ENCODE measurements at places on chromosomes 4 and X.

DNA sequence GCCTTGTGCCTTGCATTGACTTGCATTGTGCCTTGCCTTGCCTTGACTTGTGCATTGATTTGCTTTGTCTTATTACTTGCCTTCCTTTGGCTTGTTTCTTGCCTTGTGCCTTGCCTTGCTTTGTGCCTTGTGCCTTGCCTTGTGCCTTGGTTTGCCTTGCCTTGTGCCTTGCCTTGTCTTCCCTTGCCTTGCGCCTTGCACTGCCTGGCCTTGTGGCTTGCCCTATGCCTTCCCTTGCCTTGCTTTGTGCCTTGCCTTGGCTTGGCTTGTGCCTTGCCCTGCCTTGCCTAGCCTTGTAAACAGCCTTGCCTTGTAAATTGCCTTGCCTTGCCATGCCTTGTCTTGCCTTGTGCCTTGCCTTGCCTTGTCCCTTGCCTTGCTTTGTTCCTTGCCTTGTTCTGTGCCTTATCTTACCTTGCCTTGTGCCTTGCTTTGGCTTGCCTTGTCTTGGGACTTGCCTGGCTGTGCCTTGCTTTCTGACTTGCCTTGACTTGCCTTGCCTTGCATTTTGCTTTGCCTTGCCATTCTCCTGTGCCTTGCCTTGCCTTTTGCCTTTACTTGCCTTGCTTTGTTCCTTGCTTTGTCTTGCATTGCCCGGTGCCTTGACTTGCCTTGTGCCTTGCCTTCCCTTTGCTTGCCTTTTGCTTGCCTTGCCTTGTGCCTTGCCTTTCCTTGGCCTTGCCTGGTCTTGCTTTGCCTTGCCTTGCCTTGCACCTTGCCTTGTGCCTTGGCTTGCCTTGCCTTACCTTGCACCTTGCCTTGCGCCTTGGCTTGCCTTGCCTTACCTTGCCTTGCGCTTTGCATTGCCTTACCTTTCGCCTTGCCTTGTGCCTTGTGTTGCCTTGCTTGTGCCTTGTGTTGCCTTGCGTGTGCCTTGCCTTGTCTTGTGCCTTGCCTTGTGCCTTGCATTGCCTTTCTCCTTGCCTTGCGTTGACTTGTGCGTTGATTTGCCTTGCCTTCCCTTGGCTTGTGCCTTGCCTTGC lies 97.5 kb downstream of the TAB3 start:
- no peak for DNase-seq

- peak; percentile 39 for DNase-seq
Observed at GRCh38 chrX:57929373-57929772, 19.1 kb upstream of the ZXDA start.

- DNase-seq = no peak
Observed at GRCh38 chr4:104411502-104411901, 83.2 kb downstream of the CXXC4 start.

DNA sequence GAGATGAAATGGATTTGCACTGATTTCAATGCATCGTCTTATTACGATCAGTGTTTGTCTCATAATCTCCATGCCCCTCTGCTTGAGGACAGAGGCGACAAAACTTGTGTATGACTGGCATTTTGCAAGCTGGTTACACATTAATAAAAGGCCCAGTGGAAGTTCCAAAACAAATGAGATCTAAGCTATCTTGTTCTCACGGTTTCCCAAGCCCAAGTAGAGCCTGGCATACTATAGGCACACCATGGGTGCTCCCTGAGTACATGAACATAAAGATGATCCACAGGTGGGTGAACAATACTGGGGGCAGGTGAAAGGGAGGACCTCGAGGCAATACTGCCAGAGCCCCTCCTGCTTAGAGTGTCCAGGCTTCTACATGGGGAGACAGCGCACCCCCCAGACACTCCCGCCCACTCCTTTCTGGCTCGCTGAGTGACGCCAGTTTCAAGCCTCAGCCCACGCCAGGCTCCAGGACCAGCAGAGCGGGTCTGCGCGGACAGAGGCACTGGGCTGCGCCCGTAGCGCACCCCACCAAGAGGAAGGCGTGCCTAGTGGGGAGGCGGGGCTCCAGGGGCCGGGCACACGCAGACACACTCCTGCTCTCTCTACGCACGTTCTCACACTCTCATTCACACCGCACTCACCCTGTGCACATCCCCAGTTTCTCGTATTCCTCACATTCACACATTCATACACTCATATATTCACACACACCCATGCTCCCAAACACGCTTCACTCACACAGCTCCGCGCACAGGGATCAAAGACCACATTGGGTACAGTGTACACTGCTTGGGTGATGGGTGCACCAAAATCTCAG lies 8.9 kb upstream of the GSX2 start:
- no peak for DNase-seq

GRCh38 chr4:1009542-1010394 lies 1.7 kb upstream of the FGFRL1 start:
- DNase-seq = peak; percentile 68

DNA sequence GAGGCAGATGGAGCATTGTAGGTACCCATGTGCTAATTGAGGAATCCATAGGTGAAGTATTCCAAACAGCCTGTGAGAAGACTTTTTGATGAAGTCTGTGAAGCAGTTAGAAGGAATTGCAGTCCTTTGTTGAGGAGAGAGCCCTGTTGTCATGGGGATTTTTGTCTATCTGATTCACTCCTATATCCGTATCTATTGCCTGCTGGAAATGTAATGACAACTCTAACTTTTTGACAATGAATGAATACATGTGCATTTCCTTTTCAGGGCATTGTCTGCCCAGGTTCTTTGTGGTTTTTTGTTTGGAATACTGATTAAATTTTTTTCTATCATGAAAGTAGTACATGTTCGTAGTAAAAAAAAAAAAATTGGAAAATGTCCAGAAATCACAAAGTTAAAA lies 31.1 kb downstream of the STK32B start:
- peak; percentile 37 for DNase-seq

GRCh38 chr4:6221851-6222760 lies 21.8 kb upstream of the JAKMIP1 start:
- no peak for DNase-seq

- DNase-seq = peak; percentile 67
Observed at GRCh38 chrX:40148385-40149285, 50.9 kb upstream of the BCOR start.

DNA sequence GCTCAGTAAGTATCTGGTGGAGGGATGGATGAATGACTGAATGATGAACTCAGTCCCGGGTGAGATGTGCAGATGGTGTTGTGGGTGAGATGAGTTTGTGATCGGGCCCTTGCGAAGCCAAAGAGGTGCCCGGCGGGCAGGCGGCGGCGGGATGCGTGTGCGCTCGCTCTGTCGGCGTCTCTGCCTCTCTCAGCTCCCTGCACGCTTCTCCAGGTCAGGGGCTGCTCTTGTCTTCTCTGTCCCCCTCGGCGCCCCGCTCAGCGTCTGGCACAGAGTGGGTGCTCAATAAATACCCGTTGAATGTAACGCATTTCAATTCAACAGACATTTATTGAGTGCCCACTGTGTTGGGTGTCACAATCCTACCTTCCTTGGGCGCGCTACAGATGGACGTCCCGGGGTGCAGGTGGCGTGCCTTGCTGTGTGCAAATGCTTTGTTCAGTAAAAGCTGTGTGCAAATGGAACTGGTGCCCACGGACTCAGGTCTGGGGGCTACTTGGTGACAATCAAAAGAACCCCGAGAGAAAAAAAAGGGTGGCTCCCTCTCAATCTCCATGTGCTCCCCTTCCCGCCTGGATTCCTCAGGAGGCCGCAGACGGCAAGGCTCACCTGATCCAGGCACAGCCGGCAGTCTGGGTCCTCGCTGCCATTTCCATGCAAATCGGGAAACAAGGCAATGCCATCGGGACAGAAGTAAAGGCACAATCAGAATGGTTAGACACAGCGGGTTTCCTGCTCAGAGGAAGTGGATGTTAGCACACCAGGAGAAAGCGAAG lies 65.6 kb upstream of the AFAP1 start:
- DNase-seq = no peak

DNA sequence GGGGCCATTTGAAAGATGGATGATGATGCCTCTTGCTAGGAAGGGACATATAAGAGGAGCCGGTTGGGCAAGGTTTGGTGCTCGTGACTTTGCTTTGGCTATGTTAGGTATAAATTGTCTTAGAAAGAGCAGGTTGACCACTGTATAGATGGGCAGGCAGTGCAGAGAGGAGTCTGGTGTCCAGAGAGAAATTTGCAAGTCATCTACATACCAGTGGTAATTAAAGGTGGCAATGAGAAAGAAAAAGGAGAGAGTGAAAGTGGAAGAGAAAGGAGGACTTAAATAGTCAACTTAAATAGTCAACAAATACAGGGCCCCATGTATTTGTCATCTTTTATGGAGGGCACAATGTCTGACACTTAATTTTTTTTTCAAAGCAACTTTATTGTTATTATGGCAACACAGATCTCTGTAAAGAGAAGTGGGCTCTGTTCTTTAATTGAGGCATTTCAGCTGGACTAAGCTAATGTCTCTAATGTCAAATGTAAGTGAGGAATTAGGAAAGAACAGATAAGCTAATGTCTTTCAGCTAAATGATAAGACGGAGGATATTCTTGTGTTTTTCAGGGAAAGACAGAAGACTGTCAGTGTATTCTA lies 75.4 kb upstream of the ANXA3 start:
- no peak for DNase-seq

DNA sequence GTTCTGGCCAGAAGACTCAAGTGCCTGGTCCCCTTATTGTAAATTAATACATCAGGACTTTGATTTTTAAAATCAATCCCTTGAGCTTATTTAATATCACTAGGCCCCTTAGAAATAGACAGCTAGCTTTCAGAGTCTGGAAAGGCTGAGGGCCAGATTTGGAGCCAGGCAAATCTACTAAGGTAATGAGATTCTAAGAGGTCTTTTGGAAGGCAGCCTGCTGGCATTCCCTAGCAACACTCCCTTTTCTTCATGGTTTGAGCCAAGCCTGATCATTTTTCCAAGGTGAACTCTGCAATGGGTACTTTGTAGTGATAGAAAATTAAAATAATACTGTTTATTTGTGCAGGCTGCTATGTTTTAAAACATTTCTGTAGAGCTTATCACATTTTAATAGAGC lies 378.5 kb downstream of the FAT4 start:
- DNase-seq = no peak

DNA sequence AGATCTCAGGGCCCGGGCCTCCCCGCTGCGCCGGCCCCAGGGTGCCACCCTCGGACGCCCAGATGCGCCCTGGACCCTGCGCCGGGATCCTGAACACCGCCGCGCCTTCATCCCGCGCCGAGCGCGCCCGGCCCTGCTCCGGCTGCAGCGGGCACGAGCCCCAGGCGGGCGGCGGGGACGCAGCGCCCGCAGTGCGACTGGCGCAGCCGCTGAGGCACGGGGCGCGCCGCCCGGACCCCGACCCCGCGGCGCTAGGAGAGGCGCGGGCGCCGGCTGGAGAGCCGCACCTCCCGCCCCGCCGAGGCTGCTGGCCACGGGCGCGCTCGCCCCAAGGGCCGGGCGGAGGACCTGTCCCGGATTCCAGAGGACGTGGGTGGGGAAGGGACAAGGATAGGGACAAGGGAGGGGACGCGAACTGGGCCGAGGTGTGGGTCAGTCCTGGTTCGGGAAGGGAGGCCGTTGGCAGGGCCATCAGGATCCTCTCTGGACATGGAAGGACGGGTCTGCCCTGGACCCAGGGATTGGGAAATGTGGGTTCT lies 1.1 kb downstream of the ZFYVE28 start:
- DNase-seq = no peak

- no peak for DNase-seq
Observed at GRCh38 chrX:63394872-63395271, 43.7 kb upstream of the SPIN4 start.

- DNase-seq = peak; percentile 35
Observed at GRCh38 chr4:24736066-24736465, 59.3 kb upstream of the SOD3 start.

GRCh38 chr4:104870495-104871233 lies 276.0 kb upstream of the TET2 start:
- no peak for DNase-seq

DNA sequence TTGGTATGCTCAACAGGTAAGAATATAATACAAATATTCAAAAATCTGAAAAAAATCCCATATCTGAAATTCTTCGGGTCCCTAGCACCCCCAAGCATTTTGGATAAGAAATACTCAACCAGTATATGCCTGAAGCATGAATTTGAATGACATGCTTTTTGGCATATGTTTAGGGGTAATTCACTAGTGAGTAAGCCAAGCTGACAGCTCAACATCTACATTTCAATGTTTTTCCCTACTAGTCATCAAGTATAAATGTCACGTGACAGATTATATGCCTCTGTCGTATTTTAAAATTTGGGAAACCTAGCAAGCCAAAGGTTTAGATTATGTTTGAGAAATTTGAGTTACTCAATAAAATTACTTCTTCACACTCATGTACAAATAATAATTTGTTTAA lies 125.1 kb downstream of the FGF16 start:
- peak; percentile 4 for DNase-seq

- no peak for DNase-seq
Observed at GRCh38 chr4:89353514-89353913, 45.9 kb upstream of the GPRIN3 start.

GRCh38 chrX:68387776-68388175 lies 45.5 kb downstream of the OPHN1 start:
- DNase-seq = no peak

DNA sequence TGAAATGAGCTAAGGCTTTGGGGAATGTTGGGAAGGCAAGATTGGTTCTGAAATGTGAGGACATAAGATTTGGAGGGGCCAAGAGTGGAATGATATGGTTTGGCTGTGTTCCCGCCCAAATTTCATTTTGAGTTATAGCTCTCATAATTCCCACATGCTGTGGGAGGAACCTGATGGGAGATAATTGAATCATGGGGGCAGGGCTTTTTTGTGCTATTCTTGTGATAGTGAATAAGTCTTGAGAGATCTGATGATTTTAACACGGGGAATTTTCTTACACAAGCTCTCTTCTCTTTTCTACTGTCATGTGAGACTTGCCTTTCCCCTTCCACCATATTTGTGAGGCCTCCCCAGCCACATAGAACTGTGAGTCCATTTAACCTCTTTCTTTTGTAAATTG lies 157.6 kb upstream of the C1QTNF7 start:
- DNase-seq = peak; percentile 6

- DNase-seq = peak; percentile 36
Observed at GRCh38 chr4:99062120-99062519, 26.5 kb downstream of the ADH5 start.

DNA sequence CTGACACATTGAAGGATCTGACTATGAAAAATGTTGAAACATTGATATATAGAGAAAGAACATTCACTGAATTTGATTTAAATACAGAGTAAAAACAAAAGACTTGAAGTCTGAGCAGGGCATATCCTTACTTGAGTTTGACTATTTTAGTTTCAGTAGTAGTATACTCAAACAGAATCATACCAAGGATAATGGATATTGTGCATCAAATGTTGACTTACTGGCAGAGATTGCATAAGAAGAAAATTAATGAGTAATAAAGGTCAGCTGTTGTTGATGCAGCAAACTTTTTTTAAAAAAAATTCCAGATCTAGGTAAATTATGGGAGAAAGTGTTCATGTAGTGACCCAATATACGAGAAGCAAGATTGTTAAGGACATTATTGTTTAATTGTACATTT lies 94.5 kb upstream of the APOOL start:
- no peak for DNase-seq

- no peak for DNase-seq
Observed at GRCh38 chr4:186170966-186171365, 20.4 kb upstream of the CYP4V2 start.
